ENCODE measurements at places on chromosomes 1 and 21.

DNA sequence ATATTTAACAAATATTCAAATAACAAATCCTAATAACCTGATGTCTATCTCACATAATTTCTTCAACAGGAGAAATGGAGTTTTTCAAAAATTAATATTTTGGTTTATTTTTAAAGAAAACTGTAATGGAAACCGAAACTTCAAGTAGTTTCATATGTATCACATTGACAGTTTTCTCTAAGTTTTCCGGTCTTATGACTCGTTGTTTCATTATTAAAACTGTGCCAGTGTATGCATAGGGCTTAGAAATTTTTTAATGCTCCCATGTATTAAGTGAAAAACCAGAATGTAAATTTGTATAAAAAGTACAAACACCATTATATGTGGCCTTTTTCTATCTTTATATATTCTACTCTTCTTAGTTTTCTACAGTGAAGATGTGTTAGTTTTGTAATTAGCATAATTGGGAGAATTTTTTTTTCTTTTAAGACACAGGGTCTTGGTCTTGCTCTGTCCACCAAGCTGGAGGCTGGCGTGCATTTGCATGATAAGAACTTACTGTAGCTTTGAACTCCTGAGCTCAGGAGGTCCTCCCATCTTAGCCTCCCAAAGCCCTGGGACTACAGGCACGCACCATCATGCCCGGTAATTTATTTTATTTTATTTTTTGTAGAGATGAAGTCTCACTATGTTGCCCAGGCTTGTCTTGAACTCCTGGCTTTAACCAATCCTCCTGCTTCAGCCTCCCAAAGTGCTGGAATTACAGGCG, 43.9 kb upstream of the SAMSN1 start:
- no peak for DNase-seq

DNA sequence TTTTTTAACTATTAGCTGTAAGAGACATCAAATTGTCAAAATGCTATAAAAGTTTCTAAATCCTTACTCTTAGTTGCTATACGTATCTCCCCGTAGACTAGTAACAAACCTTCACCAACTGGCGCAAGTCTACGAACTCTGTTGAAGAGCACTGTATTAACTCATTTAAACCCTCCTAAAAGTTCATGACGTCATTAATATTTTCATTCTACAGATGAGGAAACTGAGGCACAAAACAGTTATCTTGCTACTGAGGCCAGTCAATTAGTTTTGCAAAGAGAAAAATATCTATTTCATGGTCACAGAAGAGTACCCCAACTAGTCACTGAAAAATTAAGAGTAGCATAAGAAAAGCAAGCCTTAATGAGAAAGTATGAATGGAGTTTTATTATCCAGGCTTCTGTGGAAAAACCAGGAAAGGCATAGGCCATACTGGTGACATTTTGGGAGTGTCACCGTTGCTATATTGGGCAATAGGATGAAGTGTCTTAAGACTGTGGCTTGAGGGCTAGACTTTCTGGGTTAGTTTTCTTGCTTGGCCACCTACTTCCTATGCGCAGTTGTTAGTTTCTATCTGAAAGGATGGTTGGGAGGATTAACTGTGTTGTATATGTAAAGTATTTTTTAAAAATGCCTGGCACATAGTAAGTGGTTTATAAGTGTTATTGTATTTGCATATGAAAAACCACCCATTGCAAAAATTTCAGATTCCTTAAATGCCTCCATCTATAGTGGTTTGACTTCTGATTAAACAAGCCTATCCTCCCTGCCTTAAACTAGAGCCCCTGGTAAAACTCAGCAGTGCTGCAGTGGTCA, 52.4 kb upstream of the SYT14 start:
- no peak for DNase-seq

DNA sequence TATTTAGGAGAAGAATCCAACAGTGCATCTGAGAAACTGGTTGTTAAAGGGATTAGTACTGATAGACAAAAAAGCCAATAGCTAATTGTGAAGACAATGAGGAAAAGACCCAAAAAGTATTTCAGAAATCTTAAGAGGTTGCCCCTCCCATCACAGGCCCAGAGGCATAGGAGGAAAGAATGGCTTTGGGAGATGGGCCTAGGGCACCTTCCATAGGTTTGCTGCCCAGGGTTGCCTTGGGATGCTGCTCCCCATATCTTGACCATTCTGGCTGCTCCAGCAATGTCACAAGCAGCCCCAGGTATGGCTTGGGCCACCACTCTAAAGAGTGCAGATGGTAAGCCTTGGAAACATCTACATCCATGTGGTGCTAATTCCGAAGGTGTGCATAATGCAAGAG, 68.7 kb upstream of the CD5L start:
- no peak for DNase-seq

GRCh38 chr21:45655124-45655523, 11.6 kb downstream of the PCBP3 start:
- no peak for DNase-seq

DNA sequence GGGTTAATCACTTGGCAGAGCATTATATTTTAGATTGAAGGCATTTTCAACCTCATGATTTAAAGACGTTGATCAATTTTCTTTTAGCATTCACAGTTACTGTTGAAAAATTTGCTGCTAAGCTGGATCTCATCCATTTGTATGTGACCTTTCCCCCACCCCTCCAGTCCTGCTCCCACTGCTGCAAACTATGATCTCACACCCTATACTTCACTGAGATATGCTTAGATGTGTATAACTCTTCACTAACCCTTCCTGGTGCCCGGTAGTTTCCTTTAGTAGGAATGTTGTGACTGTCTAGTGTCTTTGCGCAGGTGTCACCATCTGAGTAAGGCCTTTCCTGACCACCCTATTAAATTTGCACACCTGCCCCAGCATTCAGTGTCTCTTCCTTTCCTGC, 67.0 kb upstream of the C1orf21 start:
- no peak for DNase-seq

DNA sequence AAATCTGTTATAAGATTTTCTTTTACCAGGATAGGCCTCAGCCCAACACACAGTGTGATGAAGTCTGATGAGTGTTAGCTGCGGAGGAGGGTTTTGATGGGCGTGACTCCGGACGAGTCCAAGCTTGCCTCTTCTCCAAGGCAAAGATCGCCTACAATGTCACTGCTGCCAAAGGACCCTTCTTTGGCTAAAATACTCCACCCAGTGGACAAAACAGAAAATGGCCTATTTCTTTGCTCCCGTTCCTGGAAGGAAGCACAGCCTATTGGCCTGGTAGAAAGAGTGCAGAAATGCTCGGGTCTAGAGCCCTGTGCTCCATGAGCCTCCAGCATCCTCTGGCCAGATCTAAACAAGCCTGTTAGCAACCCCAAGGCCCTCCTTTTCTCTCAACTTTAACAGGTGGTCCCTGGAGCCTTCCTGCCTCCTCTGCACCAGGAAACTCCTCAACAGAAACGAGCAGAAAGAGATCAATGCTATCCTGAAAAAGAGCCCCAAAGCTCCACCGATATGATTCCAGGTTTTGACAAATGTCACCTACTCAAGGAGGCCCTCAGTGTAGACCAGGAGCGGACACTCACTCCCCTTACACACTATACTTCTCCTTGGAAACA, 3.4 kb upstream of the CASQ2 start:
- DNase-seq = peak; percentile 93

GRCh38 chr1:201625851-201626251, 86.9 kb downstream of the NAV1 start:
- no peak for DNase-seq

- DNase-seq = no peak
These were observed 3.7 kb upstream of the C1orf210 start for GRCh38 chr1:43288785-43289706.

- no peak for DNase-seq
These were observed 80.1 kb upstream of the PTGFR start for GRCh38 chr1:78410643-78411042.

- no peak for DNase-seq
These were observed 5.0 kb upstream of the ADAMTSL4 start for GRCh38 chr1:150544204-150544603.

DNA sequence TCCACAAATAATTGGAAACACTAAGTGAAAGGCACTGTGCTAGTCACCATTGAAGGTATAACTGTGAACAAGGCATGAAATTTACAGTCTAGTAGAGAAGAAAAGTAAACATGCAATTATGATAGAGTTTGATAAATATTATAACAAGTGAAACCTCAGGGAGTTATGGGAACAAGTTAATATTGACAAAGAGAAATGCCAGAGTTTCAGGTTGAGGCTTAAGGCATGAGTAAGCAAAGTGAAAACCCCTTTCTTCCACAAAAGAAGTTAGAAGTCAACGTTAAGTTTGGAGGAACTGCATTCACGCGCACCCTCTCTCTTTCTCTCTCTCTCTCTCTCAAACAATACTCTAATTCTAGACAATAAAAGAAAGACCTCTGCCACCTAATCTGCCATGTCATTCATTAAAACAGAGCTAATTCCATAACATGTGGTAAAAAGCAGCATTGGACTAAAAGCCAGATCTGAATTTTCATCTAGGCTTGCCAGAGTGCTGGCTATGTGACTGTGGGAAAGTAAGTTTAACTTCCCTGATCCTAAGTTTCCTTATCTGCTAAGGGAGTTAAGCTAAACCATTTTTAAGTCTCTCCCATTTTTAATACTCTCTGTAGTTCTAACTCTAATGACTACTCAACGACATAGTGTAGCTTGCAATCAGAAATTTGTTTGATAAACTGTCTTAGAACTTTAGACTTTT, 22.0 kb downstream of the SLC44A5 start:
- no peak for DNase-seq

- no peak for DNase-seq
These were observed 92.3 kb downstream of the KCNT2 start for GRCh38 chr1:196515904-196516303.

DNA sequence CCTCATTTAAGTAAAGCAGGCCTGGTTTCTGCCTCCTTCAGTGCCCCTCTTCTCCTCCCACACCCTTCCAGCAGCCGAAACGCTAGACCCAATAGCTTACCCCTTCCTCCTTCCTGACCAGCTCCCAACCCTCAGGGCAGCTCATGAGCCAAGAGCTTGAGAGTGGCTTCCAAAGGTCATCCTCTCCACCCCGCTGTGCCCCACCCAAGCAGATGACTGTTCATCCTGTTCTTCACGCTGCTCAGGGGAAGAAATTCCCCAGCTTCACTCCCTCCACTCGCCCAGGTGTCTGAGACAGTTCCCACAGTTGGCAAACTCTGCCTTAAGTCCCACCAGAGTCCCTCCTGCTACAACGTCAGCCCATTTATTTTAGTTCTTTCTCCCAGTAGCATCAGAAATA, 23.4 kb downstream of the ARHGEF19 start:
- DNase-seq = no peak

DNA sequence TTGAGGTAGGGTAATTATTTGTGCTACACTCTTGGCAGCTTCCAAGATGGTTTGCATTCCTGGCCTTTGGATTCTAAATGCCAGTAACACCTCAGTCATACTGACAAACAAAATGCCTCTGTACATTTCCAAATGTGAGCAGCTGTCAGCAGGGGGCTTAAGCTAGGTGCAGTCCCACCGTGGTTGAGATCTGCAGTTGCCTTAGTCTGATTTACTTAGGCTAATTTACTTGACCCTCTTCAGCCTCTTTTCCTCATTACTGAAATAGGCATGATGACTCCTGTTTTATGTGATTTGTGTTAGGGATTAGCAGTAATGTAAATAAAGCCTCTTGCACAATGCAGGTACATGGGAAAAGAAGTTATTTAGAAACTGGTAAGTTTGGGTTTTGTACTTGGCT, 13.5 kb upstream of the SPATA1 start:
- no peak for DNase-seq

DNA sequence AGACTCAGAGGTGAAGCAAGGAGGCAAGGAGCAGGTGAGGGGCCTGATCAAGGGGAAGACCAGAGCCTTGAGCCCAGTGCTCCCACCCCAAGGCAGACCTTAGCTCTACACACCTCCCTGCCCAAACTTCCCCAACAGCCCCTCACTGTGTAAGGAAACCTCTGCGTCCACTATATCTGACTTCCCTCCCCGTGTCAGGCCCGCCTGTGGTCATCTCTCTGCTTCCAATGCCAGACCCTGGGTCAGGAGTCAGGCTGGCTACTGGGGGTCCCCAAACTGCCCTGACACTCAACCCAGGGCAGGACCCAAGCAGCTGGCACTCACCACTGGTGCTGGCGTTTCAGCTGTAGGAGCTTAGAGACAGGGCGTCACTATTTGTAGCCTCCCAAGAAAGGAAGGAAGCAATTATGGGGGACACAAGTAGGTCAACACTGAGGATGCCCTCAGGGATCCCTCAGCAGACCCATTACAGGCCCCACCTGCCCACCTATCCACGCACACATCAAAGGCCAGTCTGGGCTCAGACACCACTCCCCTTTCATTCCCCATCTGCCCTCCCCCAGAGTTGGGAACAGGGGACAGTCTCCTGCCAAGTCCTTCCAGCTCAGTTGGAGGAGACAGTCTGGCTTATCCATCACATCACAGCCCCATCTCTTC, 811 bp upstream of the S100A3 start:
- DNase-seq = no peak

DNA sequence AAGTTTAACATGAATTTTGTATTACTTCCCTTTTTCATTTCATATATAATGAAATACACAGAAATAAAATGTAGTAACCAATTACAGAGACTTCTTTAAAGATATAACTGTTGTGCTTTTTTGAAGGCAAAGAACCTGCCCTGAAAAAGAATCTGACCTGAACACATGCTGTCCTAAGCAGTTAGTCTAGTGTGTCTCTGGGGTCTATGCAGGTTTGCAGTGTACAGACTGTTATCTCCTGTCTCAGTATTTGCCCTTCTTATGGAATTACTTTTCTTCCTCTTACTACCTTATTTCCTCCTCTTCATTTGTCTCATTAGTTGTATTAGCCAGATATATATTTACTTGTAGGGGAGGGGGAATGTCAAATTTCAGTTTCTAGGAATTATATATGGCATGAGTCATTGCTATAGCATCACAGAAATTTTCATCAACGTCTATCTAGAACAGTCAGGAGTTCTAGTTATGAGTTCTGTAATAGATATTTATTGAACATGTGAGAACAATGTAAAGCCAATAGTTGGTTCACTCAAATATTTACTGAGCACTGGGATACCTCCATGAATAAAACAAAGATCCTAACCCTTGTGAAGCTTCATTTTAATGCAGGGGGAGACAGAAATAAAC, 28.4 kb upstream of the PLEKHO1 start:
- no peak for DNase-seq

- no peak for DNase-seq
These were observed 10.7 kb upstream of the PTBP2 start for GRCh38 chr1:96710708-96711477.

DNA sequence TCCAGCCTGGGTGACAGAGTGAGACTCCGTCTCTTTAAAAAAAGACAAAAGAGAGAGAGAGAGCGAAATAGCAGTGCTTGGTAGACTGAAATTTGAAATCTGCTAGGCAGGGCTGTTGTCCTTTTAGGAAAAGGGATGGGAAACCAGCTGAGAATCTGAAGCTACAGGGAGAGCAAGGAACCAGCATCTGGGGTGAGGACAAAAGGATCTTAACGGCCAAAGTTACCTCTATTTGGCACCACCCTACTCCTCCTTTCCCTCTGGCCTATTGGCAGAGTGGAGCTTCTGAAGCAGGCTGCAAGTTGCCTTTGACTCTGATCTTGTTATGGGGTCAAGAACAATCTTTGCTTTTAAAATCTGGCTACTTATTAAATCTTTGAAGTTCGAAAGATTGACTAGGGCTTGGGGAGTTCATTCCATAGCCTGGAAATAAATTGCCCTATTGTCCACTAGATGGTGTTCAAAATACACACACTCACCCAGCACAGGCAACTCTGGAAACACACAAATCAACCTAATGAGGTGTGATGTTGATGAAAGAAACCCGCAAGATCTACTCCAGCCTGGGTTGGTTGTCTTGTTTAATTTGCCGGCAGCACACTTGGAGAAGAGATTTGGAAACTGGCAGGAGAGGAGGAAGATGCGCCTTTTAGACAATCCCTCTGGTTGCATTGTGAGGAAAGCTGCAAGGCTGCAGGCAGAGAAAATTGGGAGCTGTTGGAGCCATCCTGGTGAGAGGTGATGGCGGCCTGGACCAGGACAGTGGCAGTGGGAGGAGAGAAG, 16.5 kb upstream of the PARP1 start:
- peak; percentile 19 for DNase-seq

Measured in NCI-H1105 treated with DMSO at 0.1 percent for 48 hours (cell line).